ENCODE measurements at places on chromosomes 4 and X. TPM values are rescaled to one million over a fixed set of nuclear protein-coding genes. Genes with fewer than 3 reads are reported as not detected.

TEX13B gene
- total RNA-seq, result not detected

DNA sequence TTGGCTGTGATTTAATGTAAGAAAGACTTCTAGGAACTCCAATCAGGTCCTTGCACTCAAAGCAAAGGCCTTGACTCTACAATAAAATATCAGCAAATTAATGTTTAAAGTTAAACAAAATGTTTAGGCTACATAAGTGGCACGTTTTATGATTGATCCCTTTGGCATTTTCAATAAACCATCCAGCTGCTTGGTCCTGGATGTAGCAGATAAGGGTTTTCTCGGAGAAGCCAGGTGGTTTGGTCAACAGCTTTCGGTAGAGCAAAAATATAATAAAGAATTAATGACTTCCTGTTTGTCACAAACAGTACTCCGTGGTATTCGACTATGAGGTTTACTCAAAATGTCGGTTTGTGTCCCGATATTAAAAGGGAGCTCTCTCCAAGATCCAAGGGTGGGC is 95.8 kb downstream of the GEMIN8 start:
- DNase-seq, result no peak

SH3RF1 gene
- 27.6 TPM for total RNA-seq

DNA sequence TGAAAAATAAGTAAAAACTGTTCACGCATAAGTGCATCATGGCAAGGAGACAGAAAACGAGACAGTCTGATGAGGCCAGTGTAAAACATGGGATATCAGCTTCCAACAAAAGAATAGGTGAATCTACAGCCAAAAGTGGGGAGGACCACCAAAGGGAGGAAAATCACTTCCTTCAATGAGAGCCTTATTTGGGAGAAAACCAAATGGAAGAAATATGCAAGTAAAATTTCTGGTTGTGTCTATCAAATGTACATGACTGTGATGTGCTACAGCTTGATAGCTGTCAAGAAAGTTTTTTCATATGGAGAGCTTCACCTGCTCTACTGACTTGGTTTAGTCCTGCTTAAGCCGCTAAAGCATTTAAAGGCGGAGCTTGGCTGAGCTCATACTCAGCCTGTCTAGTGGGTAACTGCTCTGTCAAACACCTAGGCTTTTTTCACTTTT is 66.2 kb downstream of the MAGEA1 start:
- no peak for DNase-seq

LINC00632 gene
- 93.2 TPM for total RNA-seq
